Suprapubic skin (tissue), 4 donors: ENCODE measurements at places on chromosomes 4 and X. TPM values are rescaled to one million over a fixed set of nuclear protein-coding genes. Genes with fewer than 3 reads are reported as not detected.

FRYL gene
- total RNA-seq, result 75.0 TPM

SPANXA2 gene
- total RNA-seq, result not detected

NDST3 gene
- not detected for total RNA-seq

- H3K27me3 ChIP-seq, result no peaks in the 10 kb centered on the region
- H3K4me3 ChIP-seq, result no peak overlapping the region
- no peak overlapping the region for H3K27ac ChIP-seq
- H3K36me3 ChIP-seq, result no peaks in the 10 kb centered on the region
- H3K4me1 ChIP-seq, result no peaks in the 10 kb centered on the region
- DNase-seq, result no peak
Measured at GRCh38 chrX:86421771-86422170, 273.5 kb downstream of the DACH2 start.

DNA sequence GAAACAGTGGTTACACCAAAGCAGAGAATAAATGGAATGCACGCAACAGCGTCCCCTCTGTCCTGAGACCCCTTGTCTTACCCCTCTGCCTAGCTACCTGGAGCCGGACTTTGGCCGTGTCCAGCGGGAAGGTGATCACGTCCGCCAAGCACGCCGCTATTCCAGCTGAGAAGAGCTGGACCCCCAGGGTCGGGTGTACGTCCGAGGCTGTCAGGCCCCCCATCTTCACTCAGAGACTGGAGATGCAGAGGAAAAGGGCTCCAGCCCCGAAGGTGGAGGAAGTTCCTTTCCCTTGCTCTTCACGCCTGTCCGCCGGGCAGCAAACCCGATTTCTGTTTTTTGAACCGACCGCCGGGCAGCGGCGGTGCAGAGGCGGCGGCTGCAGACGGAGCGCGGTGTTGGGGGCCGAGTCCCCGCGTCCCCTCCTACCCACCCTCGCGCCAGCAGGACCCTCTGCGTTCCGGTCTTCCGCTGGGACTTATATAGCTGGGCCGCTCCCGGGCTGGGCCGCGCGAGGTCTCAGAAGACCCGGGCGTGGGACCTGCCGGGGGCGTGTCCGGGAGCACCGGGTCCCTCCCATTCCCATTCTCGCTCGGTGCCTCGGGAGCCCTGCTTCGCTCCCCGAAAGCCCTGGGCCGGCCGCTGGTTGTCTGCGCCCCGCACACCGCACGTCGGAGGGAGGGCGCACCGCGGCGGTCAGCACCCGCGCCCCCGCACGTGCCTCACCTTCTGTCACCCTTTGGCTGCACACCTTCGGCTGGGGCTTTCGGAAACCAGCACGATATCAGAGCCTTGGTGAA lies at the start of gene UCP1:
UCP1 (minus strand) TSS at position 455 of the 800 bp plus-strand sequence; CDS start at position 223, 232 bp downstream.
- peak; percentile 63 for DNase-seq
- peak within 1 kb of the TSS; percentile 52 for H3K4me3 ChIP-seq
- H3K4me1 ChIP-seq, result peaks cover 24% of the 10 kb centered on the region
- H3K27ac ChIP-seq, result no peak within 1 kb of the TSS
- H3K36me3 ChIP-seq, result no peaks in the 10 kb centered on the region
- peaks cover 58% of the 10 kb centered on the region for H3K27me3 ChIP-seq
